ENCODE measurements at places on chromosomes 11 and 22.
A peak's percentile ranks its signal among the peaks of the same experiment; 100 is the strongest.

GRCh38 chr11:460331-461199 is 10.5 kb downstream of the PTDSS2 start:
- no peak for DNase-seq
- H3K27ac ChIP-seq, result peak overlapping the region; percentile 80
- H3K36me3 ChIP-seq, result peaks cover 2% of the 10 kb centered on the region
- H3K4me1 ChIP-seq, result peaks cover 21% of the 10 kb centered on the region

GRCh38 chr11:112212710-112213109 is 13.5 kb upstream of the PTS start:
- no peak for DNase-seq
- H3K4me3 ChIP-seq, result no peak overlapping the region
- peaks cover 2% of the 10 kb centered on the region for H3K27me3 ChIP-seq
- no peaks in the 10 kb centered on the region for H3K36me3 ChIP-seq
- no peaks in the 10 kb centered on the region for H3K4me1 ChIP-seq
- no peak overlapping the region for H3K27ac ChIP-seq

DNA sequence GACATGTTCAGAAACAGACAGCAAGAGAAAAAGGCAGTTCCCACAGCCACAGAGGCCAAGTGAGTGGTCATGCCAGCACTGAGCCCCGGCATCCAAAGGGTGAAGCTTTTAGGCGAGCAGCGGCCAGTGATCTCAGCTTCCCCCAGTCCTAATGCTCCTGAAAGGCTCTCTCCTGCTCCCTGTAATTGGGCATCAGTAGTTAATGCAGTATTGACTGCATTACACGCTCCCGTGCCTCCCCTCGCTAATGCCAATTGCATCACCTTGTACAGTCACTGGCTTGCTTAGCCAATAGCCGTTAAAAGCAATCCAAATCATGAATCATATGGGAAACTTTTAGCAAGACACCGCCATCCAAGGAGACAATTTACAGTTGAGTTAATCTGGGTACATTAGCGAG is 4.9 kb downstream of the LMO1 start:
- H3K36me3 ChIP-seq, result no peaks in the 10 kb centered on the region
- peaks cover 1% of the 10 kb centered on the region for H3K4me1 ChIP-seq
- no peak overlapping the region for H3K27ac ChIP-seq
- no peak overlapping the region for H3K4me3 ChIP-seq
- DNase-seq, result no peak
- peaks cover 16% of the 10 kb centered on the region for H3K27me3 ChIP-seq

- H3K27ac ChIP-seq, result no peak overlapping the region
- H3K4me1 ChIP-seq, result peaks cover 17% of the 10 kb centered on the region
- no peak overlapping the region for H3K4me3 ChIP-seq
- H3K27me3 ChIP-seq, result peaks cover 2% of the 10 kb centered on the region
- no peaks in the 10 kb centered on the region for H3K36me3 ChIP-seq
- no peak for DNase-seq
Observed at GRCh38 chr11:65141896-65142494, 7.7 kb upstream of the SYVN1 start.

- no peak overlapping the region for H3K27ac ChIP-seq
- H3K36me3 ChIP-seq, result no peaks in the 10 kb centered on the region
- H3K4me3 ChIP-seq, result no peak overlapping the region
- DNase-seq, result no peak
- no peaks in the 10 kb centered on the region for H3K4me1 ChIP-seq
Observed at GRCh38 chr11:12075822-12076821, 34.3 kb upstream of the MICAL2 start.

DNA sequence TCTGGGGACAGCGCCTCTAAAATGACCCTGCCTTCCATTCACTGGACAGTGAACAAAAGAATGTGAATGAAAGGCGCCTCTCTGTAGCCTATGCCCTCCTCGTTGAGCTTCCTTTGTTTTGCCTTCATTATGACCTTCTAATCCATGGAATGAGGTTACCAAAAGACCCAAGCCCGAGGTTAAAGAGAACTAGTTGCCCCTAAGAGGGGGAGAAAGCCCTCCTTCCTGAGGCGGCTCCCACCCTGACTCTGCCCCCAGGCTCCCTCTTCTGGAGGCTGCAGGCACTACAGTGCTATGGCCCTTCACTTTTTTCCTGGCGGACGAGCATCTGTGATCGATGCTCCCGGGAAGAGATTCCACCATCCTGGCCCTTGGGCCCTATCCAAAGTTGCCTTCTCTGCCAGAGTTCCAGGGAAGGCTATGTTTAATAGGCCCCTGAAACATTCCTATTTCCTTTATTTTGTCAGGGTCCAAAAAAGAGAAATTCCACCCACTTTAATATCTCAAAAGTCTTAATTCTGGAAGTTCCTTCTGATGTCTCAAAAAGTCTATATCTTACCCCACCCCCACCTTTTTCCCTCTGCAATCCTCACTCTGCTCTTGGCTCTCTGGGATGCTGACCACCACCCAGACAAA is 147.3 kb downstream of the FEZ1 start:
- peaks cover 19% of the 10 kb centered on the region for H3K27me3 ChIP-seq
- H3K27ac ChIP-seq, result no peak overlapping the region
- peaks cover 2% of the 10 kb centered on the region for H3K4me1 ChIP-seq
- DNase-seq, result peak; percentile 19
- no peaks in the 10 kb centered on the region for H3K36me3 ChIP-seq

DNA sequence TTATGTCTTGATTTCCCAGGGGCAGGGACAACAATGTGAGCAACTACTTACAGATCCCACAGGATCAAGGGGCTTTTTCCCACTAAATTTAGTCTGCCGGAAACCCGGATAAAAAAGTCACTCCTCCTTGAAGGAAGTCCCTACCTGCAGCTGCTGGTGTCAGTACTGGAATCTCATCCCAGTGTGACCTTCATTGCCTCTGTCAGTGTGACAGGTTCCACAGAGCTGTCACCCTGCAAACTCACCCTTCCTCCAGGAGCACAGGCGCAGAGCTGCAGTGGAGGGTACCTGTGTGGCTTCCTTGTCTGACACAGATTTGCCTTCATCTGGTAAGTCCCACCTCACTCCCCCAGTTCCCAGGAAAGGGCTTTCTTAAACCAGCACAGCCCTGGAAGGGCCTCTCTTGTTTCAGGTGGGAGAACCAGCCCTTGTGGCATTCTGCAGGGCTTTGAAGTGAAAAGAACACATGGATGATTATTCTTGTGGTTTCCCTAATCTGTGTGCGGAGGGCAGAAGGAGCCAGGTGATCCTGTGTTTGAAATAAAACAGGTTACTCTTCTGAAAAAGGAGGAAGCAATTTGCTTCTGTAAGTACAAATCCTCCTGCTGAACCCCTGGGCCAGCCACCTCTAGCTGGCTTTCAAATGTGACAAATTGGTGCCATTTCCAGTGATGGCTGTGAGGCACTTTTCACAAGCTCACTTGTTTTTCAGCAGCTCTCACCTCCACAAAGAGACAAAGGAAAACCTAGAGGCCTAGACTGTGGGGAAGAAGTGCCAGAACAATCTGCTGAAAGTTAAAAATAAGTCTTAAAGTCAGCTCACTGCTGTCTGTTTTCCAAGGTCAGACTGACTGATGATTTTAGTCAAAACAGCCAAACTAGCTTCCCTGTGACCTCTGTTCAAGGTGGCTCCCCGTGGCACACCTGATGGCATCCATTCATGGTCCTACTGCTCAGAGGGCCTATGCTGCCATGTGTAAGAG is 9.2 kb upstream of the PRSS23 start:
- H3K4me1 ChIP-seq, result no peaks in the 10 kb centered on the region
- no peaks in the 10 kb centered on the region for H3K36me3 ChIP-seq
- H3K27ac ChIP-seq, result no peak overlapping the region
